ENCODE measurements at places on chromosomes 6 and 20.
A peak's percentile ranks its signal among the peaks of the same experiment; 100 is the strongest.

GRCh38 chr6:168029459-168030217 lies 32.2 kb downstream of the KIF25 start:
- no peak for DNase-seq

DNA sequence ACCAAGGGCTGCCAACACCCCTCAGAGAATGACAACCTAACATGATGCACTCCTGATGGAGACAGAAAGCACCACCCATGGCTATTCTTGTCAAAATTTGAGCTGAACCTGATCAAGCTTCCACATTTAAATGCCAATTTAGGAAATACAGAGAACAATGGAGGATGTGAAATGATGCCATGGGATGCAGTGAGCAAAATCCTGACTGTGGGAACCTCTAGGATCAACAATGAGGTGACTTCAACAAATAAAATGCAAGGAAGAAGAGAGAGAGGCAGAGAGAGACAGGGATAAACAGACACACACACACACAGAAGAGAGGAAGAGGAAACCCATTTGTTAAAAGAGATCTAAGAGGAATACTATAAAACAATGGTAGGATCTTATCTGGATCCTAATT lies 119.6 kb upstream of the NUP153 start:
- DNase-seq = no peak

GRCh38 chr6:137049095-137049494 lies 4.3 kb upstream of the IL20RA start:
- no peak for DNase-seq

- DNase-seq = no peak
Observed at GRCh38 chr20:44598423-44599305, 16.3 kb downstream of the PKIG start.

GRCh38 chr20:50572938-50573777 lies 63.0 kb downstream of the PTPN1 start:
- DNase-seq = no peak

DNA sequence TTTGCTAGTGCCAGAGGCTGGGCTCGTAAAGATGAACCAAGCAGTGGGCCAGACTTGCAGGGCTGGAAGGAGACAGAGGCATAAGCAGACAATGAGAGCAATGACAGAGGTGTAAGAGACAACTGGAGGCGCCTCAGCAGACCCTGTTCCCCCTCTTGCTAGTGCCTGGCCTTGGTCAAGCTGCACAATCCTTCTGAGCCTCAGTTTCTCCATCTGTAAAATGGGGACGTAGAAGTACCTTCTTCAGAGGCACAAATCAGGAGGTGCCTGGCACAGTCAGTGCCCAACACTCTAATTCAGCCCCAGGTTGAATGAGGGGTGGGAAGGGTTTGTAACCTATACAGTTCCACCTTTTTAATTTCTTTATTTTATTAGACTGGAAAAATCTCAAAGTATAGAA lies 23.2 kb downstream of the BPIFB1 start:
- DNase-seq = no peak

DNA sequence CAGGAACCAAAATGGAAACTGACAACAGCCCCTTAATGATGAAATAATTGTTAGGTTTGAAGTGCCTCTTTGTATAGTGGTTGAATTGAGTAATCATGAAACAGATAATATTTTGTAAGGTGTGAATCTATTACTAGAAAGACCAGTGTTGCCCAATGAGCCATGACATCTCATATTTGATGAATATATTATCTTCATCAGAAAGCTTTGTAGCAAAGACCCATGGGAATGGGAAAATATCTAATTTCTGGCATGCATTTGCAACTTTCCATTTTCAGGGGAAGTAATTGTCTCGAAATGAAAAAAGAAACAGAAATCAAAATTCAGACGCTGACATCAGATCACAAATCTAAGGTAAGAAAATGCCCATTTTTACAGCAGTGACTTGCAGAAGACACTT lies 57.3 kb upstream of the LAMP5 start:
- DNase-seq = no peak

GRCh38 chr6:24233813-24234442 lies 107.9 kb downstream of the NRSN1 start:
- no peak for DNase-seq

DNA sequence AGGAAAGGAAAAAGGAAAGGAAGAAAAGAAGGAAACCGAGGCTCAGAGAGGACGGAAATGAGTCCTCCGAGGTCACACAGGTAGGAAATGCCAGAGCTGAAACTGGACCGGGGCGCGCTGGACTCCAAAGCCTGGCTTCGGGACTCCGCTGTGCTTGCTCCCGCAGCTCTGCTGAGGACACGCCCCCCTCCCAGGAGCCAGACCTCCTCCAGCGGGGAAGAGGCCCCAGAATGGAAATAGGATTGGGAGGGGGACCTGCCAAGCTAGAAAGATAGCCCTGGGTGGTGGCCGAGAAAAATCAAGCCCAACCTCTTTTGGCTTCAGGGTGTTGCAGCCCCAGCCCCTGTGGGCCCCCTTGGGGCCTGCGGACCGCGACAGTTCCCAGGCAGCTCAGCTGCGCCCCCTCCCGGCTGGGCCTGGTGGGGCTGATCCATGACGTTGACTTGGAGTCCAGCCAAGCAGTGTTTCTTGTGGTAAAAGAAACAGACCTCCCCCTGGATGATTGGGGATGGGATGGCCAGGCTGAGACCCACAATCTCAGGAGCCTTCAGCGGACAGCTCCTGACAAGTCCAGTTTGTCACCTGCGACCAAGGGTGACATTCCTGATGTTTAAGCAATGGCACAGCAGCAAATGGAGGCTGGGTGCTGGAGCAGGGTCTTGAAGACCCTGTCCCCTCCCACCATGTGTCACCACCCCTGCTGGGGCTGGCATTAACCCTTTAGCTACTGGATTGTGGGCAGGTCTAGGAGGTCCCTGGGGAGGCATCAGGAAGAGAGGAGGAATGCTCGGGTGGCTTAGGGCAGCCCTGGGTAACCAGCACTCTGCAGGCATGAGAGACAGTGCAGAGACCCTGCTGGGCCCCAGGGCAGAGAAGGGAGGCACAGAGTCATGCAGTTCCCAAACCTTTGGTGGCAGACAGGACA lies 55.4 kb downstream of the RIPOR3 start:
- no peak for DNase-seq

DNA sequence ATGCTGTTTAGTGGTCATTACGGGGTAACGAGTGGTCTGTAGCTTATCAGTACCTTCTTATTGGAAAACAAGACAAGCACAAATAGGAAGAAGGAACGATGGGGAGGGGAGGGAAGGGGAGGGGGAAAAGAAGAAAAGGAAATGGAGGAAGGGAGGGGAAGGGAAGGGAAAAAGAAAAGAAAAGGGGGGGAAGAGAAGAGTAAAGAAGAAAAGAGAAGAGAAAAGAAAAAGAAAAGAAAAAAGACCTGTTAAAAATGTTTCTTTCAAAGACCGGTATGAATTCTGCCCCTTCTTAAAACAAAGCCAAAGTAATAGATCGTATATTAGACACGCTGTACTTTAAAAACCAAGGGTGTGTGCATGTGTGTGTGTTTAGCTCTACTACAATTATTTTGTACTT lies 2.4 kb upstream of the TENT5A start:
- DNase-seq = no peak

DNA sequence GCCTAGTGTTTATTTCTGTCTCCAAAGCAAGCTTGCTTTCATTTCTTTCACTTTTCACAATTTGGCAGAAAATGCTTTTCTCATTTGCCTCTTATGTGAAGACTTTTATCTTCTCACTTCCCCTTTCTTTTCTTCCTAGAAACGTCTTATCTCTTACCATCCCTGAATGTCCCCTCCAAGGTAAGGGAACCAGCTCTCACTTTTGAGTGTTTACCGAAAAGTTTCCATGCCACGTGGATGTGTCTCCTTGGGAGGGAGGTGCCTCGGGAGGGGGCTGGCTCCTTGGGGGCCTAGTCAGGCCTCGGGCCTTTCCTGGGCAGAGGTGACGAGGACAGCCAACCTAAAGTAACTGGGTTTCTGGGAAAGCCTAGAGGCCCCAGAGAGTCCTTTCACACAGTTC lies 127.4 kb downstream of the CD24 start:
- no peak for DNase-seq

- peak; percentile 82 for DNase-seq
Observed at GRCh38 chr6:2854396-2854982, 12.8 kb upstream of the SERPINB1 start.

- DNase-seq = no peak
Observed at GRCh38 chr20:36865076-36865860, 10.7 kb upstream of the TLDC2 start.

DNA sequence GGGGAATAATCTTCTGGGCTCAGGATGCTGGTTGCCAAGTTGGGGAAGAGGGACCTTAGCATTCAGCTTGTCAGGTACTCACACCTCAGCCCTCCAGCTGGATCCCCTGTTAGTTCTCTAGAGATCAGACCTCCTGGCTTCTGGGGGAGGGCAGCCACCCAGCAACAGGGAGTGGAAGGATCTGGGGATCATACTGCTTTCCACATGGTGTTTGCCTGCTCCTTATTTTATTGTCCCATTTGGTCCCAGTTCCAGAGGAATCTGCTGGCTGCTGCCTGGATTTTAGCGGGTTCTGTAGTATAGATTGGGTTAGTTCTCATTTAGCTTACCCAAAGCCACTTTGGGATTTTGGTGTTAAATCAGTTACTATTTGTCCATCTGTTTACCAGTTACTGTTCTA lies 29.3 kb downstream of the KAT14 start:
- DNase-seq = no peak

GRCh38 chr6:43771858-43772680 lies 2.1 kb downstream of the VEGFA start:
- no peak for DNase-seq

DNA sequence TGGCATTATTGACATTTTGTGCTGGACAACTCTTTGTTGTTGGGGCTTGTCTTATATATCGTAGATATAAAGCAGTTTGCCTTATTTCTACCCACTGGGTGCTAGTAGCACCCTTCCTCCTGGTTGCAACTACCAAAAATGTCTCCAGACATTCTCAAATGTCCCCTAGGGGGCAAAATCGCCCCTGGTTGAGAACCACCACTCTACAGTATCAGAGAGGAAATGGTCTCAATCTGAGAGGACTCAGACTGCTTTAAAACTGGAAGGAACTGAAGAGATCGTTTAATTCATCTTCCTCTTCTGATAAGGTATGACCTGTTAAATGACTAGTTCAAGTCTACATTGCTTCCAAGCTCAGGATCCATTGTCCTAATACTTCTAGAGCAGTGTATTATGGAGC lies 14.9 kb downstream of the SH3BGRL2 start:
- DNase-seq = no peak

GRCh38 chr6:64580346-64580745 lies 944.7 kb downstream of the PHF3 start:
- no peak for DNase-seq

DNA sequence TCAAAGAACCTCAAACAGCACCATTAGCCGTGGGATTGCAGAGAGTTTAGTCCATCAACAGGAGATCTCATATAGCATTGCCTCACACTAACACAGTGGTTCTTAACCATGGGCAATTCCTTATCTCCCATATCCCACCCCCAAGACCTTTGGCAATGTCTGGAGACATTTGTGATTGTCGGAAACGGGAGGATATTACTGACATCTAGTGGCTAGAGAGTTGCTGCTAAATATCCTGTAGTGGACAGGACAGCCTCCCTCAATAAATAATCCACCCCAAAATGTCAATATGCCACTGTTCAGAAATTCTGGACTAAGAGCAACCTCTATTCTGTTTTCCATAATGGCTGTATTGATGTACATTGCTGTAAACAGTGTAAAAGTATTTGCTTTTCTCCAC lies 210.1 kb upstream of the CCN2 start:
- DNase-seq = peak; percentile 50

DNA sequence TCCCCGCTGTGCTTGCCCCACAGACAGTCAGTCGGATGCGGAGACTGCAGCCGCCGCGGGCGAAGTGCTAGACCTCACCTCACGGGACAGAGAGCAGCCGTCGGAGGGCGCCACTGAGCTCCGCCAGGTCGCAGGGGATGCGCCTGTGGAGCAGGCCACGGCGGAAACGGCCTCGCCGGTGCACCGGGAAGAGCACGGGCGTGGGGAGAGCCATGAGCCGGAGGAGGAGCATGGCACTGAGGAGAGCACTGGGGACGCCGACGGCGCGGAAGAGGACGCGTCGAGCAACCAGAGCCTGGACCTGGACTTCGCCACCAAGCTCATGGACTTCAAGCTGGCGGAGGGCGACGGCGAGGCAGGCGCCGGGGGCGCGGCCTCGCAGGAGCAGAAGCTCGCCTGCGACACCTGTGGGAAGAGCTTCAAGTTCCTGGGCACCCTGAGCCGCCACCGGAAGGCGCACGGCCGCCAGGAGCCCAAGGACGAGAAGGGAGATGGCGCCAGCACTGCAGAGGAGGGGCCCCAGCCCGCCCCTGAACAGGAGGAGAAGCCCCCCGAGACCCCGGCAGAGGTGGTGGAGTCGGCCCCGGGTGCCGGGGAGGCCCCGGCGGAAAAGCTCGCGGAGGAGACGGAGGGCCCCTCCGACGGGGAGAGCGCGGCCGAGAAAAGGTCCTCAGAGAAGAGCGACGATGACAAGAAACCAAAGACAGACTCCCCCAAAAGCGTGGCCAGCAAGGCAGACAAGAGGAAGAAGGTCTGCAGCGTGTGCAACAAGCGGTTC lies 66.4 kb downstream of the SSR1 start:
- DNase-seq = no peak

GRCh38 chr20:61321481-61321880 lies 69.4 kb downstream of the CDH4 start:
- no peak for DNase-seq

DNA sequence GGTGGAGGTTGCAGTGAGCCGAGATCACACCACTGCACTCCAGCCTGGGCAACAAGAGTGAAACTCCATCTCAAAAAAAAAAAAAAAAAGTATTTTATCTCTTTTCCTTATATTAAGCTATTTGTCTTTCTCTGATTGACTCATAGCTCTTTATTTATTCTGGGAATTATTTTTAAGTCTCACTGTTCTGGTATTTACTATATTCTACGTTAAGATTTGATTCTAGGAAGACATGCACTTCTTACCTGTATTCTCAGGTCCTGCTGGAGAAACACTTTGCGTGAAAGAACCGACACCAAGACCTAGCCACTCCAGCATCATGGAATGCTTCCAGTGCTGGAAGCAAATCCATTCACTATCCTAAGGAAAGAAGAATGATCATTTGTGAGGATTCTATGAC lies 17.6 kb downstream of the ZNFX1 start:
- DNase-seq = no peak

GRCh38 chr6:130409418-130410100 lies 43.7 kb downstream of the TMEM200A start:
- DNase-seq = no peak
